ENCODE measurements at places on chromosomes 16 and 17.

- DNase-seq: no peak
These were observed 20.7 kb upstream of the CMTM4 start for GRCh38 chr16:66717112-66717675.

GRCh38 chr17:64277831-64278562, 14.9 kb upstream of the TEX2 start:
- no peak for DNase-seq

- no peak for DNase-seq
These were observed 34.0 kb downstream of the TMEM132E start for GRCh38 chr17:34613064-34614019.

GRCh38 chr17:59416184-59416583, 84.7 kb downstream of the YPEL2 start:
- DNase-seq: no peak

- no peak for DNase-seq
These were observed at the start of gene DLX4 for GRCh38 chr17:49969134-49969759. Gene DLX4 (plus strand): TSS chr17:49969190. CDS start chr17:49969469, 279 bp downstream.

- peak; percentile 58 for DNase-seq
These were observed 3.8 kb upstream of the SNX20 start for GRCh38 chr16:50684823-50685461.

GRCh38 chr17:9056566-9056965, 35.3 kb downstream of the NTN1 start:
- no peak for DNase-seq

DNA sequence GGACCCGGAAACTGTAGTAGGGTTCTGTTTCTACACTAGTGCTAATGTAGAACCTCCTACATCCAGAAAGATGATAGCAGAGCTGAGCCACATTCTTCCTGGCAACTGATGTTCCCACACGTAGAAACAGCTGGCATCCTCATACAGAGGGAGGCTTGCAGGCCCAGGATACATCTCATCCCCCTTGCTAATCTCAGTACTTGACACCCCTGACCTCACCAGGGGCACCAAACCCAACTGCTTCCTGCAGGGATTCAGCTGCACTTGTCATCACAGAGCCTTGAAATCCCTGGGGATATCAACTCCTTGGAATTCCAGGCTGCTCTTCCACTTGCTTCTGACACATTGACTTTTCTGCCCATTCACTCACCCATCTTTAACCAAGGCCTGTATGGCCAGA, 75.2 kb upstream of the HSBP1 start:
- DNase-seq: no peak

DNA sequence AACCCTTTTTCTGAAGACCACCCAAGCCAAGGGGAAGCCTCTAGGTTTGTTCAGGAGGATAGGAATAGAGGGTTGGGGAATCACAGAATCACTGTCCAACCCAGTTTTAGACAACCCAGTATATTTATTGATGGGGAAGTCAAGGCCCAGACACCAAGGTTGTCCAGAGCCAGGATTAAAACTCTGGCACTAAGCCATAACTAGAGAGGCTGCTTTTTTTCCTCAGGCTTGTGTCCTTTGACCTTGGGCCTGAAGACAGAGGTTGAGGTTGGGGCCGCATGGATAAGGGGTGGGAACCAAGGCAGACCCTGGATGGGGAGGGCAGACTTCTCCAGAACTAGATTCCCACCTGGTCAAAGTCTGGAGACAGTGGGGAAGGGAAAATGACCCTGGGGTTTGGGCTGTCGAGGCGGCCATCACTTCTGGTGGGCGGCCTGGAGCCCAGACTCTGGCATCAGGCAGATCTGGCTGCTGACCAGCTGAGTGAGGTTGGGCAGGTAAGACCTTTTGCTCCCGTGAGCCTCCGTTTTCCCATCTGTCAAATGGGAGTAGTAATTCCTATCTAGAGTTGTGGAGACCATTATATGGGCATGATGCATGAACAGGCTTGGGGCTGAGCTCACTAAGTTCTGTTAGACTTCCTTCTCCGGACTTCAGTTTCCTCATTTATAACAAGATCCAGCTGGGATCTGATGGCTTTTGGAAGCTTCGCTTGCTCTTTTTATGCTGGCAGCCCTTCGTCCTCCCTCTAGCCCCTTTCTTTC, 17.9 kb downstream of the IGFBP4 start:
- DNase-seq: no peak

GRCh38 chr17:43791589-43791988, 11.4 kb downstream of the CFAP97D1 start:
- DNase-seq: peak; percentile 25

DNA sequence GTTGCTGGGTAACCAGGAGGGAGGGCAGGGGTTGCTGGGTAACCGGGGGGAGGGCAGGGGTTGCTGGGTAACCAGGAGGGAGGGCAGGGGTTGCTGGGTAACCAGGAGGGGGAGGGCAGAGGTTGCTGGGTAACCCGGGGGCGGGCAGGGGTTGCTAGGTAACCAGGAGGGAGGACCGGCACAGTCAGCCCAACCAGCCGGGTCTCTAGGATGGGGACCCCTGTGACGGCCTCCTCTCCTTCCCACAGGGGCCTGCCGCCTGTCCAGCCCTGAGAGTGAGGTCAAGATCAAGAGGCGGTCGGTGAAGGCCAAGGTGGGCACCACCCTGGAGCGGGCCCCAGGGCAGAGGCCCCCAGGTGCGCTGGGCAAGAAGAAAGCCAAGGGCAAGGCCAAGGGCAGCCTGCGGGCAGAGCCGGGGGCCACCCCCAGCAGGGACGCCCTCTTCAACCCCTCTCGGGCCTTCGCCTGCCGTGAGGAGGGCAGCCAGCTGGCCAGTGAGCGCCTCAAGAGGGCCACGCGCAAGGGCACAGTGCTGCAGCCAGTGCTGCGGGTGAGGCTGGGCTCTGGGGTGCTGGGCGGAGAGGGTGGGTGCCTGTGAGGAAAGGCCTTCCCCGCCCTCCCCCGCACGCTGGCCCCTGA, 54.6 kb downstream of the ACTG1 start:
- no peak for DNase-seq

DNA sequence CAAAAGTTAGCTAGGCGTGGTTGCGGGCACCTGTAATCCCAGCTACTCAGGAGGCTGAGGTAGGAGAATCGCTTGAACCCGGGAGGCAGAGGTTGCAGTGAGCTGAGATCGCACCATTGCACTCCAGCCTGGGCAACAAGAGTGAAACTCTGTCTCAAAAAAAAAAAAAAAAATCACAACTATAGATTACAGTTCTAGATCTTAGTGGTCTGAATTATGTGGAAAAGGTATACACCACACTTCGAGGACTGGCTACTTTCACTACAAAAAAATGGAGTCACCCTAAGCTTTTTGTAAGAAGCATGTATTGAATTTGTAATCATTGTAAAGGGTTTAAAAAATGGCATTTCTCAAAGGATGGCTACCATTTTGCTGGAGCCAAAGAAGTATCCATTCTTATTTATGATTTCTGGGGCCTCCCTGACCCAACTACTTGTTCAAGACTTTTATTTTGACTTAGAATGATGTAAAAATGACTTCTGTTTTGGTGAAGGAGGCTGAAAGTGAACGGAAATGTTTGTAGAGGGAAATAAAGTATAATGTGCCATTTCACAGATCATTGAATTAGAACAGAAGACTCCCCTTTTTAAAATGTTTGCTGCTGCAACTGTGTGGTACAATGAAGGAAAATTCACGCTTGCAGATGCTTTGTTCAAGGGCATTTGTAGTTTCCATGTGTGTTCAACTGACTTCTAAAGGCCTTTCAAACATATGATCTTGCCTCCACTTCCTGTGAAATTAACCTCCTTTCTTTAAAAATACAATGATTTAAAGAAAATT, 37.1 kb upstream of the NOL11 start:
- no peak for DNase-seq

GRCh38 chr17:83155128-83156121, 76.0 kb downstream of the METRNL start:
- peak; percentile 7 for DNase-seq

- no peak for DNase-seq
These were observed 33.1 kb downstream of the CYLD start for GRCh38 chr16:50774960-50775359.

GRCh38 chr16:7317982-7318381, 14.7 kb upstream of the RBFOX1 start:
- no peak for DNase-seq

DNA sequence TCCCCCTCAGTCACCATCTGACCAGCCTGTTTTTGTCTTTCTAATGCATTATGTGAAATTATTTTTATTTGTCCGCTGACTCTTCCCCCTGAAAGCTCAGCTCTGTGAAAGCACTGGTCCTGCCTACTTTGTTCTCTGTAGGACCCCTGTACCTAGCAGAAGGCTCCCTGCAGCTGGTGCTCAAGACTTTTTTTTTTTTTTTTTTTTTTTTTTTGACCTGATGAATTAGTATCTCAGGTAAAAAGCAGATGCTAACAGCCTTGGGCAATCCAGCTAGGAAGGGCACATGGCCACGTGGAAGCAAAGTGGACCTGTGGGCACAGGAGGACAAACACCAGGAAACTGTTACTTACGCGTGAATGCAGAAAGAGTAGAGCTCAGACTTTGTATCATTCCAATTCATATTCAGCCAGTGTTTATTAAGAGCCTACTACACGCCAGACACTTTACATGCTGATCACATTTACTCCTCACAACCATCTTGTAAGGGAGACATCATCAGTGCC, 629 bp upstream of the UNC119 start:
- no peak for DNase-seq

DNA sequence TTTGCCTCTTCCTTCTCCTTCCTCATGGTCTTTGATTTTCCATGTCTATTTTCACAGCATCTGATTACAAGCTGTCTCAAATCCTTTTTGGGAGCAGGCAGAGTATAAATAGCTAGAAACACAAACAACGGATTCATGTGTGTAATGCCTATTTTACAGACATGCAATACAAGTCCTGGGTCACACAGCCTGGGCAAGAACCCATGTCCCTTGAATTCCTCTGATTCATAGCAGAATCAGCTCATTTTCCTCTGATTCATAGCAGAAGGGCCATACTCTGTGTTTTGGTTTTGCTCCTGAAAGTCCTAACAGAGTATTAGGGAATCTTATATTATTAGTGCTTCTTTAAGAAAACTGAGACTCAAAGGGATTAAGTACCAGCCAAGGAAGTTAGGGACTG, 71.3 kb downstream of the IRX5 start:
- no peak for DNase-seq

- peak; percentile 84 for DNase-seq
These were observed at the start of gene CHRNE for GRCh38 chr17:4903051-4903818. Gene CHRNE (minus strand): TSS chr17:4903098. CDS start chr17:4903063, 35 bp downstream.

GRCh38 chr17:68807998-68808772, 147.0 kb downstream of the ABCA8 start:
- no peak for DNase-seq

GRCh38 chr17:68993112-68993511, 37.9 kb upstream of the ABCA8 start:
- DNase-seq: no peak

GRCh38 chr17:46212634-46213435, 19.6 kb upstream of the KANSL1 start:
- peak; percentile 86 for DNase-seq

GRCh38 chr17:78197147-78197832, 10.1 kb downstream of the AFMID start:
- no peak for DNase-seq

GRCh38 chr16:24834459-24835335, 11.1 kb upstream of the SLC5A11 start:
- DNase-seq: no peak

DNA sequence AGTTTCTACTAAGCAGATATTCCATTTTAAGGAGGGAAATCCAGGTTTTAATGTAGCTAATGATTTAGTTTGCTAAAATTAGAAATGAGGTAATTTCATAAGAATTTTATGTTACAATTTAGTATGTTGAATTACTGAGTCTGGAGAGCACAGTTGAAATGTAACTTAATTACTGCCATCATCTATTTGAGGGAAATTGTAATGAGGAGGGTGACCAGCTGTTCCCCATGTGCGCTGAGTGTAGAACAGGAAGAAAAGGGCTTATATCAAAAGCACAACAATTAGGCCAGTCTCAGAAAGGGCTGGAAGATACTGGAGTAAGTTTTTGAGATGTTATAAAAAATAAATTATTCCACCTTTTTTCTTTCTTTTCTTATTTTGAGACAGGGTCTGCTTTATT, 735.1 kb upstream of the GOT2 start:
- DNase-seq: no peak

GRCh38 chr17:8946476-8946875, 19.0 kb downstream of the PIK3R5 start:
- no peak for DNase-seq

- no peak for DNase-seq
These were observed 108.2 kb downstream of the RPTOR start for GRCh38 chr17:80652756-80653330.

GRCh38 chr17:75774991-75775668, 9.5 kb upstream of the UNK start:
- DNase-seq: no peak

DNA sequence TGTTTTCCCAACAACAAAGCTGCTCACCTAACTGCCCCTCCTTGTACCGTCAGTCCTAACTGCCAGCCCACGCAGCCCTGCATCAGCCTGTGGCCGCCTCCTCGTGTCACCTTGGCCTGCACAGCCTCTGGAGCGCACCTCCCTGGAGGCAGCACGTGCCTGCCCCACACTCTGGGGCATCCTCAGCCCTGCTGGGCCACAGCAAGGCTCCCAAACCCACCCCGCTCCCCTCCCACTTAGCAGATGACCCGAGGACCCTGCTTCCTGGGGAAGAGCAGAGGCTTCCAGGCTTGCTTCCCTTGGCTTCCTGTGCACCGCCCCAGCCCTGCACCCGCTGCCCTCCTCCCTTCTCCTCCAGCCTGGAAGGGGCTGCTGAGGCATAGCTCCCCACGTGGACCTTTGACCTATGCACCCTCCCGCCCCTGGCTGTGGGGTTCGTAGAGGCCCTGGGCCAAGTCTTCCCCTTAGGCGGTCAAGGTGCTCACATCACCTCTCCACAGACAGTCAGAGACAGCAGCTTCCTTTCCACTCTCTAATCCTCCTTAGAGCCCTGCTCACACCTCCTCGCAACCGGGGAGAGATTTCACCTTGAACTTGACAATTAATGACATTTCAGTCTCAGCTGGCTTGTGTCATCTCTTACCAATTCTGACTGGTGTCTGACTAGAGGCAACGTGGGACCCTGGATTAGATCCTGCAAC, 115.0 kb downstream of the MGAT5B start:
- no peak for DNase-seq

DNA sequence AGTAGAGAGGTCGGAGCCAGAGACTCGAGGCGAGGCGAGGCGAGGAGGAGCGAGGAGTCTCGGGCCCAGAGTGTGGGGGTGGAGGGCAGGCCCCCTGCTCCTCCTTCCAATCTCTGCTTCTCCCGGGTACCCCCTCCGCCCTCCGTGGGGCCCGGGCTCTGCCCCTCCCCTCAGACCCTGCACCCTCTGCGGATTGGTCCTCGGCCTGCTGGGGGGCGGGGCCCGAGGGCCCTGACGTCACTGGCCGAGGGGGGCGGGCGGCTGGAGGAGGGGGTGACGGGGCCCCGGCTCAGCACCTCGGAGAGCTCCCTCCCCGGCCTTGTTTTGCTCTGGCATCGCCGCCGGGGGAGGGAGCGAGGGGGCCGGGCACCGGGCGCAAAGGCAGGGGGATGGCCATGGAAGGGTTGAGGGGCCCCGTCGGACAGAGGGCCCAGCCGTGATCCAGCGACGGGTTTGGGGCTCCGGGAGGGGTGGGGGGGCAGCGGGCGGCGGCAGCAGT, at the start of gene RUNDC3A:
Gene RUNDC3A, plus strand, starts transcription at position 282 of the 499 bp plus-strand sequence. CDS start 232 bp downstream, outside the sequence.
- peak; percentile 90 for DNase-seq

GRCh38 chr16:3949287-3949686, 68.8 kb upstream of the CREBBP start:
- no peak for DNase-seq

Data from CD4-positive, alpha-beta T cell treated with Interleukin-12 subunit alpha and Interleukin-12 subunit beta, for 1 hour (primary cell).